Smooth muscle cell of the pulmonary artery (primary cell): ENCODE measurements at places on chromosomes 12 and 14. TPM values are rescaled to one million over a fixed set of nuclear protein-coding genes. Genes with fewer than 3 reads are reported as not detected.

NGB gene
- not detected in 2 replicates for total RNA-seq

KRT77 gene
- not detected in 2 replicates for total RNA-seq

DUSP16 gene
- total RNA-seq = 5.7 and 6.6 TPM in 2 replicates

SLC8A3 gene
- total RNA-seq = 0.33 and 0.40 TPM in 2 replicates

RAD9B gene
- total RNA-seq = 0.40 and 0.46 TPM in 2 replicates

TAS2R10 gene
- total RNA-seq = 0.83 and 1.2 TPM in 2 replicates

ITPK1 gene
- 23.3 and 31.7 TPM in 2 replicates for total RNA-seq

CLEC9A gene
- not detected in 2 replicates for total RNA-seq

MED13L gene
- 73.7 and 88.9 TPM in 2 replicates for total RNA-seq

MGP gene
- total RNA-seq = 81.2 and 251 TPM in 2 replicates

MMP19 gene
- 5.8 and 16.2 TPM in 2 replicates for total RNA-seq

IFNG-AS1 gene
- total RNA-seq = 0.07 TPM in 1 of 2 replicates, not detected in the other

SLC5A8 gene
- not detected in 2 replicates for total RNA-seq

TAS2R43 gene
- total RNA-seq = 2.1 TPM in 1 of 2 replicates, not detected in the other

PTHLH gene
- 1.6 and 6.1 TPM in 2 replicates for total RNA-seq

NINJ2 gene
- total RNA-seq = 0.20 and 1.0 TPM in 2 replicates

SERPINA3 gene
- 9.7 and 37.5 TPM in 2 replicates for total RNA-seq
